ENCODE measurements at places on chromosomes 5 and 9.
A peak's percentile ranks its signal among the peaks of the same experiment; 100 is the strongest.

GRCh38 chr5:124088289-124089032 is 576.5 kb downstream of the CSNK1G3 start:
- DNase-seq = no peak

DNA sequence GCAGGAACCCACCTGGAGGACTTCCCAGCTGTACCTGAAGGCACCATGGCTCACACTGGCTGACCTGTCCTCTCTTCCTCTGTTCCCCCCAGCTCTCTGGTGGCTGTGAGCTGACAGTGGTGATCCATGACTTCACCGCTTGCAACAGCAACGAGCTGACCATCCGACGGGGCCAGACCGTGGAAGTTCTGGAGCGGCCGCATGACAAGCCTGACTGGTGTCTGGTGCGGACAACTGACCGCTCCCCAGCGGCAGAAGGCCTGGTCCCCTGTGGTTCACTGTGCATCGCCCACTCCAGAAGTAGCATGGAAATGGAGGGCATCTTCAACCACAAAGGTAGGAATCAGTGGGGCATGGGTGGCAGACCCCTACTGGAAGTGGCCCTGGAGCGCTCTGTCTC is 161.9 kb upstream of the OTULINL start:
- no peak for DNase-seq

DNA sequence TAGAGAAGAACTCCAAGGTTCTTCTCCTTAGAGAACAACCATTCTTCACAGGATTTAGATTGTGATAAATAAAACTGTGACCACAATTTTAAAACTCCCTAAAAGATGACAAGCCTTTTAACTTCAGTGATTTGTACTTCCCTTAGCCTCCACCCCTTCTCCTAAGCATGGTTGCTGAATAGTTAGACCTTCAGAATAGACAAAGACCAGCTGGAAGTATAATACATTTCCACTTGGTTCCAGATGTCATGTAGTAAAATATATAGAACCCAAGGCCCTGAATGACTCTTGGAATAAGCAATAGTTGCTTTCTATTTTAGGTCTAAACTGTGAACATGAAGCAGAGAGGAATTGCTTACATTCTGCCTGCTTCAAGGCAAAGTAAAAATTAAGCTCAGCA is 208.7 kb downstream of the ARRDC3 start:
- DNase-seq = no peak

GRCh38 chr5:28516722-28517121 is 1478.3 kb upstream of the CDH9 start:
- no peak for DNase-seq

GRCh38 chr9:114385397-114386181 is 2.2 kb downstream of the AKNA start:
- no peak for DNase-seq

DNA sequence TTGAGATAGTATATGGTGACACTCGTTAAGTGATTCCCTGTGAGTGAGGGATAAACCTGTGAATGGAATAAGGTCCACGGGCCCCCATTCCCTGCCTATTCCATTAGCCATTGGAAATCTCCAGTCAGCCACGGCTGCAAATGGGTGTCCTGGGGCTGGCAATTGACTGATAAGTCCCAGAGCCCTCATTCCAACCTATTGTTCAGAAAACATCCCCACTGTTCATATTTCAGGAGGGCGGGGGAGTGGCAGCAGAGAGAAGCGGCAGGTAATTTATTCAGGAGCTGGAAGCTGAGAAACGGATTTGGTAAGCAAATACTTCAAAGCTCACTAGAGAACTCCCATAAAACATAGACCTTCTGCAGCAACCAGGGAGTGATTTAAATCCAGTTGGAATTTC is 42.0 kb downstream of the TMEM174 start:
- DNase-seq = no peak

GRCh38 chr9:98240475-98240874 is 15.0 kb downstream of the TBC1D2 start:
- DNase-seq = no peak

DNA sequence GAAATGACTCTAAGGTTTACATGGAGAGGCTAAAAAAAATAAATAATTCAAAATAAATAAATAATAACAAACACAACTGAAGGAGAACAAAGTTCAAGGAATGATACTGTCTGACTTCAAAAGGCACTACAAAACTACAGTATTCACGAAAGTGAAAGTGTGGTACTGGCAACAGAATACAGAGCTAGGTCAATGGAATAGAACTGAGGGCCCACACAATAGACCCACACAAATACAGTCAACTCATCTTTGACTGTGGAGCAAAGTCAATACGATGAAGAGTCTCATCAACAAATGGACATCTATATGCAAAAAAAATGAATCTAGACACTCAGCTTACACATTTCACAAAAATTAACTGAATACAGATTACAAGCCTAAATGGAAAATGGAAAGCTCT is 75.3 kb downstream of the FBXW11 start:
- no peak for DNase-seq

DNA sequence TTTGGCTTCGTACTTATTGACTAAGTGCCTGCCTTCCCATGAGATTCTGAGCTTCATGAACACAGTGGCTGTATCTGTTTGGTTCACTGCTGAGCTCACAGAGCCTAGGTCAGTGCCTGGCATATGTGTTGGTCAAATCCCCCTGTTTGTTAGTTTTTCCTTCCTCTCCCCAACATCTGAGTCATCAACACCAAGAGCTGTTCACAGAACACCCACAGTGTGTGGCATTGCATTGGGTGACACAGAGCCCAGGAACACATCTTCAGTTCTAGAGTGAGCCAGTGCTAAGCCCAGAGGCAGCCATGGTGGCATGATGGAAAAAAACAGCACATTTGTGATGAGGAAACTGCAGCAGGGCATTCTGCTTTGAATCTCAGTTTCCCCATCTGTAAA is 294.6 kb downstream of the SEC61B start:
- DNase-seq = no peak

DNA sequence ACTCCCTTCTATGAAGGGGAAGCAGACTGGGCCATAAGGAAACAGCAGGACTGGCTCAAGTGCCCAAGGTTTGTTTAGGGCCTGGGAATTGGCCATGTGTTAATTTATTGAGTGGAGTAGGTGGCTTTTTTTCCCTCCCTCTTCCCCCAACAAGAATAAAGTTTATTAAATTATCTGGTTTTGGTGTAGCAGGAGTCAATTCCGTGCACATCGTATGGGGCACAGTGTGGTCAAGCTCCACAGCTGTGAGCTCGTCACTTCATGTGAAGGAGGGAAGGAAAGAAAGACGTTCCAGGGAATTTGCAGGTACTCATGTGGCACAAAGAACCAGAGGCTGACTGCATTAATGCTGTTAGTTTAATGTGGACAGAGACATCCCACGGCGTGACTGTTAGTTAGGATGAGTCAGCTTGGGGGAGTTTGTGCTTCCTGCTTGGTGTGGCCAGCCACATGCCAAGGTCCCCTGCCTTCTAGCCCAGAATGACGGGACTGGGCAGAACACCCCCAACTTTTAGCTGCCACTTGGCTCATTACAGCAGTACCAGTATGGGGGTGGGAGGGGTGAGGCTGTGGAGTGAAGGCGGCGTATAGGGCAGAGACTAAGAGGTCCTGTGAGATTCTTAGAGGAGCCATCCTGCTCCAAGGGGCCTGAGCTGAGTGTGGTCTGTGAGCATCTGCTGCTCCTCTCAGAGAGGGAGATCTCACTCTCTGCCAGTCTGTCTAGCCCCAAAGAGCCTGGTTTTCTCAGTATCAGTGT is 33.2 kb downstream of the CSF1R start:
- no peak for DNase-seq

DNA sequence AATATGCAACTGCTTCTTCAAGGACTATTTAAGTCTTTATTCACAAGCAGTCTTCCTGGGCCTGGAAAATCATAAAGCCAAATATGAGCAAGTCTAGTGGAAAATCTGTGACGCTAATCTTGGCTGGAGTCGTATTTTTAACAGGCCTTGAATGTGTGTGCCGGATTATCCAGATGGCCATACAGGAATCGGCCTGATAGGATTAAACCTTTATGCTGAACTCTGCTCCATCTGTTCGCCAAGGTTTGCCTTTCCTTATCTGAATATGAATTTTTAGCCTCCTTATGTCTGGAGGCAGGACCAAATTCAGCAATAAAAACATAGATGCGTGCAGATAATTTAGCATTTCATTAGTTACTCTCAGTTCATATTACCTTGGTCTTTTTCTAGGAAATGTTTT is 294.5 kb downstream of the EBF1 start:
- no peak for DNase-seq

GRCh38 chr5:73678322-73678740 is 52.3 kb downstream of the ARHGEF28 start:
- DNase-seq = no peak

DNA sequence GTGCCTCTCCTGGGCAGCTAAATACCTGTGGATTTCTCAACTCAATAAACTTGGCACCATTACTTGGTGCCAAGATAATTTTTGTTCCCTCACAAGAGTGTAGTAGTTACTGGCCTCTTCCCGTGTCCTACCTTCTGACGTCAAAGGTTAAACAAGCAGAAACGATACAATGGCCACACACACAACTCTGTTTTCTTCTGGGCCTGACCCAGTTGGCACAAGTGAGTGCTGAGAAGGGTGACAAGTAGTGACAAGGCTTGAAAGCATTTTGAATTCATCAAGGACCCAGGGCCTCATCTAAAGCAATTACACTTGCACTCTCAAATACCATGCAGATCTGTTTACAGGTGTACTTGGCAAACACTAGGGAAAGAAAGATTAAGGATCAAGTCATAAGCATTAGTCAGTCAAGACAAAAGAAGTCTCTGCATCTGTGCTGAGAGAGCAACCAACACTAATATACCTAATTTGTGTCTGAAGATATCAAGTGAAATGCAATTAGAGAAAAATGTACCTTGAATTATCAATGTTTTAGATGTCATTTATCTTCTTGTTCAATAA is 30.8 kb downstream of the RASEF start:
- DNase-seq = no peak

DNA sequence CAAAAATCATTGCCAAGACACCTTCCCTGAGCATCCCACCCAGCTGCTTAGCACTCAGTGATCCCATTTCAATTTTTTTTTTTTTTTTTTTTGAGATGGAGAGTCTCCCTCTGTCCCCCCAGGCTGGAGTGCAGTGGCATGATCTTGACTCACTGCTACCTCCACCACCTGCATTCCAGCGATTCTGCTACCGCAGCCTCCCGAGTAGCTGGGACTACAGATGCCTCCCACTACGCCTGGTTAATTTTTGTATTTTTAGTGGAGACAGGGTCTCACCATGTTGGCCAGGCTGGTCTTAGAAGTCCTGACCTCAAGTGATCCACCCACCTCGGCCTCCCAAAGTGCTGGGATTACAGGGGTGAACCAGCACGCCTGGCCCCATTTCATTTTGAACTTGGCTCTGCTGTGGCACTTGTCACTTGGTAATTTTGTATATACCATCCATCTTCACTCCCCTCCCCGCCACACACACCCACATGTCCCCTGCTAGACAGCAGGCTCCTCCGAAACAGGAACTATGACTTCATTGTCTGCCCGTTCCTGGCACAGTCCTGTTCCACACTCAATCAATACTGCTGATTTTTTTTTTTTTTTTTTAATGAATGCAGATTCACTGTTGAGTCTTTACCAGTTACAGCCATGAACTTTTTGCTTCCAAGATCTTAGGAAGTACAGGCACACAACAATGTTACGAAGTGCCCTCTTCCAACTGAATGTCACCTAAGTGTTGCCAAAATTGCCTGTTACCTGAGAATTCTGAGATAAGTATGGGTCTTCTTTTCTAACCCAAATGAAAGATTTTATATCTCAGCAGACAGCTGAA is 17.3 kb upstream of the ZBTB34 start:
- DNase-seq = no peak

DNA sequence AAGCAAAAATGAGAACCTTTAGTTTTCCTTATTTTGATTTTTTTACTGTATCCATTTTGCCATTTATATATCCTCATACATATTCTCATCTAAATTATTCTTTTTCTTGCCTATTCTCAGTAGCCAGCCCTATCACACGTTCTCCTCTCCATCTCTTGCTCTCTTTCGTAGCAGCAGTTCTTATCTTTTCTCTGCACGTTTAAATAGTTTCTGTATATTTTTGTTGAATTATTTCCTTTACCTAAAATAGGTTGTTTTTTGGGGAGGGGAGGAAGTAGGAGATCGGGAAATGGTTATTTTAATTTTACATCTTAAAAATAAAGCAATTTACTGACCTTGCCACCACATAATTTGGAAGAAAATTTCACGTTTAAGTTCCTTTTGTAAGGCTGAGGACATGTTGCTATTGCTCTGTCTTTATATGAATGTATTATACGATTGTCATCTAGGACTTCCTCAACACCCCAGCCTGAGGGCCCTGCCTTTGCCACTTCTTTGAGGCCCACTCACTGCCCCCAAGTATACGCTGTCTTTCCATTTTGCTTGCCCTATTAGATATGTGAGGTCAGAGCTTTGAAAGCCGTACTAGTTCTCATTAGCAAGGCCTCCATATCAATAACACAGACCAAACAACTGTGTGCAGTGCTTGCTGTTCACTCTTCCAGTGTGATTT is 140.3 kb downstream of the GNAQ start:
- no peak for DNase-seq

- no peak for DNase-seq
These were observed 31.5 kb upstream of the ALDH1B1 start for GRCh38 chr9:38360839-38361472.

DNA sequence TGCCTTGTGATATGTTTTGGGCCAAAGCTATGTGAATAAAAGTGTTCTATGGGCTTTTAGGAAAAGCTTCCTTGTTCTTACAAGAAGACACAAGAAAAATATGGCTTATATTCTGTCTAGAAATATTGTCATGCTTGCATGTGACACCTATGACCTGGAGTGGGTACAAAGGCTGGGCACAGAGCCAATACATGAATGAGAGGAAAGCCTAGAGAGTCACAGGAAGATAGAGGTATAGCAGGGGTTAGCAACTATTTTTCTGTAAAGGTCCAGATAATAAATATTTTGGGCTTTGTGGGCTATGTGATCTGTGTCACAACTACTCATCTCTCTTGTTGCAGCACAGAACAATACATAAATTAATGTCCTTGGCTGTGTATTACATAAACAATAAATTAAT is 196.6 kb upstream of the CD180 start:
- peak; percentile 28 for DNase-seq

- no peak for DNase-seq
These were observed 186.5 kb downstream of the LURAP1L start for GRCh38 chr9:12961276-12961809.
